Posterior vena cava (tissue), 2 donors: ENCODE measurements at places on chromosomes 7 and 10.

GRCh38 chr10:71270301-71271220, 48.5 kb upstream of the SLC29A3 start:
- DNase-seq: no peak

DNA sequence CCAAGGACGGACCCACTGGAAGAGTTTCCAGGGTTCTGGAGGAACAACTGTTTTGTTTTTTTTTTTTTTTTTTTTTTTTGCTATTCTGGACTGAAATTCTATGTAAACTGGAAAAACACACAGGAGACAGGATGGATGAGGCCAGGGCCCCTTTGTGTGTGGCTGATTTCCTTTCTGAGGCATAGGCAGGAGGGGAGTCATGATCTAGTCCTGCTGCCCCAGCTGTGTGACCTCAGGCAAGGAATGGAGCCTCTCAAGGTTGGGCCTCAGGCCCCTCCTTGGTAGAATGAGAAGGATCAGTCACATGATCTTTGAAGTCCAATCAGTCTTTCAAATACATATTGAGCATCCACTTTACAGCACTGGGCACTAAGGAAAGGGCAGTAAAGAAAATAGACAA, 87.6 kb downstream of the SH3PXD2A start:
- no peak for DNase-seq

- DNase-seq: no peak
Observed at GRCh38 chr7:23462846-23463245, 7.4 kb downstream of the IGF2BP3 start.

GRCh38 chr7:20164425-20165145, 52.6 kb downstream of the MACC1 start:
- no peak for DNase-seq

GRCh38 chr7:1544178-1544895, 11.7 kb downstream of the TMEM184A start:
- peak; percentile 82 for DNase-seq

DNA sequence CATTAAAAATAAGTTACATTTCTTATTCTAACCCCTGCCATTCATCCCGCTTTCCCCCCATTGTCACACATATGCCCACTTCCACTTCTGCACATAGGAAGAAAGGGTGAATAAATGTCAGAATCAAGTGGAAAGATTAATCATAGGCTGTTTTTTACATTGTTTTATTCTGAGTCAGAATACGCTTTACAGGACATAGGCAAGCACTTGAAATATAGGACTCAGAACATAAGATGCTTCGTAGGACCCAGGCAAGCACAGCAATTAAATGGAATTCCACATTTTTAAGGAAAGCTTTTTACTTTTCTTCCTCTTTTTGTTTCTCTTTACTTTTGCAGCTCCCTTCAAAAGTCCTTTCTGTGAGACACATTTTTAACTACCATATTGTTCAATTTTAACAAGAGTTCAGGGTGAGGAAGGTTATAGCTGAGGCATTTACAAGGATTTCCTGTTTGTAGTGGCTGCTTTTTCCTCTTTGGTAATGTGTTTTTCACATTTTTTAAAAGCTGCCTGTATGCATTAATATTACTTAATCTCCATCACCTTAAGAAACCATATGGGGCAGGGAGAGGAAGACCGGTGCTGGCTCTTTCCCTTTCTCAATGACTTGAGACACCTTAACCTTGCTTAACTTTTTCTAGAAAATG, 130.0 kb downstream of the TES start:
- no peak for DNase-seq

GRCh38 chr7:44372560-44373417, 47.4 kb upstream of the CAMK2B start:
- peak; percentile 65 for DNase-seq

GRCh38 chr10:132670546-132671227, 115.3 kb downstream of the NKX6-2 start:
- peak; percentile 20 for DNase-seq

DNA sequence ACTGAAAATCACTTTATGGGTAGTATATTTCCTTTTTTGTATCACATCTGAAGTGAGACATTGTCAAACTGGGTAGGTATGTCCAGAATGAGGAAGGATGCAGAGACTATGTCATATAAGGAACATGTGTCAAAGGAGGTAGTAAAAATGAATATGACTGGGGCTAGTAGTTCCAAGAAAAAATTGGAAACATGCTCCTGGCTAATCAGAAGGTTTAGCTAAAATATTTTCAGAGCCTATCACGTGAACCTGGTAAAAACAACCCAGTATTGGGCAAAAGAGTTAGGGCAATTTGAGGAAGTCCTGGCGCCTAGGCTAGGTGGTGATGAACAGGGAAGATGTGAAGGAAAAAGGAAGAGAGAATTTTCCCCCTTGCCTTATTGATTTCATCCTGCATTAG, 26.4 kb downstream of the ENTPD1 start:
- no peak for DNase-seq

DNA sequence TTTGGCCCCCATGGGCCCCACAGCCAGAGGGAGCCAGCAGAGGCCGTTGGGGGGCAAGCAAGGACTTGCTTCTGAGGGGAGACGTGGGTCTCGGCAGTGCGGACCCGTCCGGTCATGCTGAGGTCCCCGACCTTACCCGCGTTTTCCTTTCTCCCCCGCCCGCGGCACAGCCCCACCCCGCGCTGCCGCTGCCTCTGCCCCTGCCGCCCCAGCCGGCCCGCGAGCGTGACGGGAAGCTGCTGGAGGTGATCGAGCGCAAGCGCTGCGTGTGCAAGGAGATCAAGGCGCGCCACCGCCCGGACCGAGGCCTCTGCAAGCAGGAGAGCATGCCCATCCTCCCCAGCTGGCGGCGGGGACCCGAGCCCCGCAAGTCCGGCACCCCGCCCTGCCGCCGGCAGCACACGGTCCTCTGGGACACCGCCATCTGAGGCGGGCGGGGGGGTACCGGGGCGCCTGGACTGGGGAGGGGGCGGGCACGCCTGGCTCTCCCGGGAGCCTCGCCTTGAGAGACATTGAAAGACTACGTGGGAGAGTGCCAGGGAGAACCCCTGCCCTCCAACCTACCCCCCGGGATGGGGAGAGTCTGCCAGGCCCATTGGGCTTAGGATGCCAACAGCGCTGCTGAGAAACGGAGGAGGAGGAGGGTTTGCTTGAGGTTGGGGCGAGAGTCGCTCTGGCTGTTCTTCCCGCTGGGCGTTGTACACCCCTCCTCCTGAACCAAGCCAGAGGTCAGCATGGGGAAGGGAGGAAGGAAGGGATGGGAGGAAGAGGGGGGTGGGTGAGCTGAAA, 9.9 kb downstream of the NYAP1 start:
- DNase-seq: no peak

- DNase-seq: no peak
Observed at GRCh38 chr10:70286616-70287015, 2.8 kb upstream of the NPFFR1 start.

DNA sequence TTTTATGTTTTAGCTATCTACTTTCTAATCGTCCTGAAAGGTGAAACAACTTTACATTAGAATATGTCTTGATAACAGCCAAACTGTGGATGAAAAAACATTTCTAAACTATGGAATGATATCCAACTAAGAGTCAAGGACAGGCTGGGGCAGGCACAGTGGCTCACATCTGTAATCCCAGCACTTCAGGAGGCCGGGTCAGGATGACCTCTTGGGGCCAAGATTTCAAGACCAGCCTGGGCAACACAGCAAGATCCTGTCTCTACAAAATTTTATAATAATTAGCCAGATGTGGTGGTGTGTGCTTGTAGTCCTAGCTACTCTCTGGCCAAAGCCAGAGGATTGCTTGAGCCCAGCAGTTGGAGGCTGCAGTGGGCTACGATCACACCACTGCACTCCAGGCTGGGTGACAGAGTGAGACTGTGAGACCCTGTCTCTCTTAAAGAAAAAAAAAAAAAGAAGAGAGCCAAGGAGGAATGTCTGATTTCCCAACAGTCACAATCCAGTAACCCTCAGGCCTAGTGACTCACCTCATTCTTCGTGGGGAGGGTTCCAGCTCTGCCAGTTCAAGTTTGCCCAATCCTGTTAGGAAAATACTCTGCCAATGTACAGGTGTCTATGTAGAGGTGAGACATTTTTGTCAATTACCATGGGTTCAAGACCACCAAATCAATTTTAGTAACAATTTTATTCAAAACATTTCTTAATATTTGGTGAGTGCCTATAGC, 14.6 kb upstream of the FZD1 start:
- no peak for DNase-seq

DNA sequence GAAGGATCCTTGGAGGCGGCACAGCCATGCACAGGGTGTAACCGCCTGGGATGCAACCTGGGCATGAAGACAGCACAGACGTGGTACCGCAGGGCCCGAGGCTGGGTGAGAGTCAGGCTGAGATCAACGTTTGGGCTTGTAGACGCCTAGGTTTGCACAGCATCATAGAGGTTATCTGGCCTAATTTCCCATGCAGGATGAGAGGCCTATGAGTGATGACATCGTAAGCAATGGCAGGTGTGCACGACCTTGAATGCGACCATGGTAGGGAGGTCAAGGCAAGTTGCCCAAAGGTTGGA, 7.5 kb downstream of the CALML3 start:
- DNase-seq: peak; percentile 56

- DNase-seq: no peak
Observed at GRCh38 chr10:73782749-73783085, 869 bp downstream of the CHCHD1 start.

DNA sequence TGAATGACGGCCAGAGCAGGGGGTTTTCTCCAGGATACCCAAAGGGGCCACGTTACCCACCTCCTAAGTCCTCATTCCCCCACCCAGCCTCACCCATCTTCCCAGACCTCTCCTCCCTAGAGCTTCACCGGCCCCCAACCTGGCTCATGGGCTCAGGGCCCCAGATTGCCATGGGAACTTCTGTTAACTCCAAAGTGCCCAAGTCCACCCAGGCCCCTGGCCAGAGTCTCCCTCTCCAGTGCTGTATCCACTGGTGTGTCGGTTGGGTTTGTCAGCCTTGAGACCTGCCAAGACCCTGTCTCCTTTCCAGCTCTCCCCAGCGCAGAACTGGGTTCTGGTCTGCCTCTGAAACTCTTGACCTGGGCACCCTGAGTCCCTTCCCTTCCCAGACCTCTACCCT, 37.1 kb upstream of the ZMIZ2 start:
- peak; percentile 44 for DNase-seq

DNA sequence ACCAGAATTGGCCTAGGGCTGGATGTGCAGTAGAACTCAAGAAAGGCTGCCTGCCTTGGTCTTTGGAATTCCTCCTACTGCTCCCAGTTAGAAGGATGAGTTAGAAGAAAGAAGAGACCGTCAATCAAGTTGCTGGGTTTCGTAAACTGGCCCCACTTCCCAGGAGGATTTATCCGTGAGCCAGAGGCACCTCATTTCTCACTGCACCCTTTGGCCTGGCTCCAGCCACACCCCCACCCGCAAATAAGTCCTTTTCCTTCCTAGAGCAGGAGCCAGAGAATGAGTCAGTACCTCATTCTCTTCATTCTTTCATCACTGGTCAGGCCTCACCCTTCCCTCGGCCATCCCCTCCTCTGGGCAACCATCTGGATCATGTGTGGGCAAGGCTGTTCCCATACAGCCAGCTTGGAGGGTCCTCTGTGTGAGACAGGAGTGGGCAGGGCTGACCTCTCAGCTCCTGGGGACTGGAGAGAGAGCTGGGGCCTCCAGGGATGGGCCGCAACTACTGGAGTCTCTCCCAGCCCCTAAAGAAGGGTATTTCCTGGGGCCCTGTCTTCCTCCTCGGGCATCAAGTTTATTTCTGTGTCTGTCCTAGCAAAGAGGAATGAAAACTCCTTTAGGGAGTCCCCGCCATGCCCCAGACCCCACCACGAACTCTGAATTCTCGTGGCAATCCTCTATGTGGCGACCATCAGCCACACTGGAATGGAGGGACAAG, 87.2 kb upstream of the DUSP5 start:
- peak; percentile 88 for DNase-seq

GRCh38 chr7:65235586-65235985, 138.1 kb upstream of the ZNF92 start:
- DNase-seq: peak; percentile 66

- DNase-seq: no peak
Observed at GRCh38 chr10:112229901-112230300, 46.3 kb upstream of the GPAM start.

DNA sequence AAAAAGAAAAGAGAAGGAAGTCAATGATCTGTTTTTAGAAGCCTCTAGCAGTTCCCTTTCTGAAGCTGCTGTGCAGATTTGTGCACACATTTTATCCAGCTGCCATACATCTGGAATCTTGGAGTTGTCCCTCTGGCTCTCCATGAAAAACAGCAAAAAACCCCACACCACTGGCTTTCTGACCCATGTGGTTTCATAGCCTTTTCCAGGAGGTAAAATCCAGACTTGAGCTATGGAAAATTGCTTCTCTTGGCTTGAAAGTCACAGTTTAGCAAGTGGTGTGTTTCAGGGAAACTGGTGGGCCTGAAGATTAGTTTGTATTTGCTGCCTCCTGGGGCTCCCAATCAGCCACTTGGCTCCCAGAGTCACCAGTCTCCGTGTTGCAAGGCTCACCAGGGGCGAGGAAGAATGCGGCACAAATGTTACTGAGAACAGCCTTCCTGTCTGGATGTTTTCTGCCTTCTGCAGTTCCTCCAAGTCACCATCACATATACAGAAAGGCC, 50.1 kb upstream of the ADRB1 start:
- peak; percentile 82 for DNase-seq

DNA sequence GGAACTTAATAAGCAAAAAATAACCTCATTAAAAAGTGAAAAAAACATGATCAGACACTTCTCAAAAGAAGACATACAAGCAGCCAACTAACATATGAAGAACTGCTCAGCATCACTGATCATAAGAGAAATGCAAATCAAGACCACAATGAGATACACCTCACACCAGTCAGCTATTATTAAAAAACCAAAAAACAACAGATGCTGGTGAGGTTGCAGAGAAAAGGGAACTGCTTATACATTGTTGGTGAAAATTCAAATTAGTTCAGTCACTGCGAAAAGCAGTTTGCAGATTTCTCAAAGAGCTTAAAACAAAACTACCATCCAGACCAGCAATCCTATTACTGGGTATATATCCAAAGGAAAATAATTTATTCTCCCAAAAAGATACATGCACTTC, 513.3 kb downstream of the MDFIC start:
- no peak for DNase-seq

DNA sequence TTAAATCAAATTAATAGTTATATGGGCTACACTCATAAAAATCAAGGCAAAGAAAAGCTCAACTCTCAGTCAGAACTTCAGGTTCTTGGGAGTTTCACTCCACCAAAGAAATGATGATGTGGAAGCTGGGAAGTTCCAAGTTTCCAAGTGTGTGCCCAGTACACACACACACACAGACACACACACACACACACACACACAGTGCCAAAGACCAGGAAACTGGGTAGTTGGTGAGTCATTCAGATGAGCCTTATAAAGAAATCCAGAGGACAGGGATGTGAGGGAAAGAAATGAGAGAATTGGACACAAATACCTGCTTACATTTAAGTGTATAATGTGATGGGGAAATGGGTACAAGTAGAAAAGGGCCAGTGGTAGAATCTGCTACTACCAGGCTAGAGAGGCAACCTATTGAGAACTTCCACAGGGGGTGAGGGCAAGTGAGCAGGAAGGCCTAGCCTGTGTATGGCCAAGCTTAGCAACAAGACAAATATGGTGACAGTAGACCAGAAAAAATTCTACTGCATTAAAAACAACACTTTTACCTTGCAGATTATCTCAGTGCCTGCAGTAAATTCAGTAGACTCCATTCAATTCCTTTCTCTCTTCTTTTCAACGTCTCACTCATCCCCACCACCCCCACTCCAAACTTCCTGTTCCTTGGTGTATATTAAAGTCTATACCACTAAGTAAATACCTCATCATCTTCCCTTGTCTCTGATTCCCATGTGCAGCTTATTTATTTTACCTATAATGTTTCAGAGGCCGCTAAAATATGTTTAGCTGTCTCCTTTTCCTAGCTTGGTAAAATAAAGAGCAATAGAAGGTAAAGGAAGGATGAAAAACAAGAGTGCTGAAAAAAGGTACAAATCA, 95.0 kb downstream of the CABCOCO1 start:
- no peak for DNase-seq
